NCI-H524 treated with DMSO at 0.1 percent for 48 hours (cell line): ENCODE measurements at places on chromosomes 16 and 17.

DNA sequence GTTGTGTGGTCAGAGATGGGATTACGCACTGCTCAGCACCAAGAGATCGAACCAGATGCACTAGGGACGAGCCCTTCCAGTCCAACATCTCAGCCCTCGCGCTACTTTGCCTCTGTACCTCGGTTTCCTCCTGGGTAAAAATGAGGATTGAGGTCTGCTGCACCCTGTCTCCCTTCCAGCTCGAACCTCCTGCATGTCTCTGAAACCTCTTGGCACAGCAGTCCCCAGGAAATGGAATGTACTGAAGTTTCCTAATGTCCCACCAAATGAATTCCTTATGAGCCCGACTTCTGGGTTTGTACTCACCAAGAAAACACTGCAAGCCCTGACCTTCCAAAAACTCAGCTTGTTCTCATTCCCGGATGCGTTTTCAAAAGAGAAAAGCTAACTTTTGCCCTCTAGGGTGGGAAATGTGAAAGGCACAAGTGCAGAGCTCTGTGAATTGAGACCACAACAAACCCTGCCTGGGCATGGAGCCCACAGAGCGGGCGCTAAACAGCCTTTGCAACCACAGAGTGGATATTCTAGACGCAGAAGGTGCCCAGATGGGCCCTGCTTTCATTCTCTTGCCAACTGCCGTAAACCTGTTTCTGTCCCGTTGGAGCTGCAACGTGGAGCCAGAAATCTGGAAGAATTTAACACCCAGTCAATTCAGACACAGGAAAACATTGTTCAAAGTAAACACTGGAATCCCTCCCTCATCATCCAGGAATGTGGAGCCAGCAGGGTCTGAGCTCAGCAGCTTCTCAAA lies 10.3 kb downstream of the CDRT4 start:
- no peak for DNase-seq

DNA sequence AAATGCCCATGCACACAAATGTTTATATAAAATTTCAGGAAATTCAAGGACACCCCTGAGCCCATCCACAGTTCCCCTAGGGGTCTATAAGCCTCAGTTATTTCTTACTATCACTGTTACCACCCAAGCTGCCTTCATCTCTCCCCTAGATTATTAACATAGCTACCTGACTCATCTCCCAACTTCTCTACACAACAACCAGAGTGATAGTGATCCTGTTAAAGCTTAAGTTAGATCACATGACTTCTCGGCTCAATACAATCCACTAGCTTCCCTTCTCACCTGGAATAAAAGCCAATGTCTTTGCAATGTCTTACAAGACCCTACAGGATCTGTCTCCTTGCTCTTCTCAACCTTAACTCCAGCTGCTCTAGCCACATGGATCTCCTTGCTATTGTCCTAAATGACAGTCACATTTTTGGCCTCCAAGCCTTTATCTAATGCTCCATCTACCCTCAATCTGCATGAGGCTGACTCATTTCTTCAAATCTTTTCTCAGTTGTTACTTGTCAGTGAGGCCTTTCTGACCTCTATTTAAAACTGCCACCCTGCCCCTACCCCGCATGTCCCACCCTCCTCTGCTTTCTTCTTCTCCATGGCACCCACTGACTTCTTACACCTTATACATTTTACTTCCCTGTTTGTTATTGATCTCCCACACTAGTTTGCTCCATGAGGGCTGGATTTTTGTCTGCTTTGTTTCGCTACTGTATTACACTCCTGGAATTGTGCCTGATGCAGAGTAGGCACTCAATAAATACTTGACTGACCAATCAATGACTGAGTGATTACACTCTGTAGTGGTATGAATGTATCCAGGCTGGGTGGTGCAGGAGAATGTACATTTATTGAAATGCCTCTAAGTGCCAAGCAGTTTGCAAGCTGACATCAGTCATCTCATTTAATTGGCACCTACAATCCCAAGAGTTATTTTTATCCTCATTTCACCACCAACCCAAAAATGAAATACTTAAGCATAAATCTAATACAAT lies 5.2 kb upstream of the LIG3 start:
- DNase-seq = no peak

DNA sequence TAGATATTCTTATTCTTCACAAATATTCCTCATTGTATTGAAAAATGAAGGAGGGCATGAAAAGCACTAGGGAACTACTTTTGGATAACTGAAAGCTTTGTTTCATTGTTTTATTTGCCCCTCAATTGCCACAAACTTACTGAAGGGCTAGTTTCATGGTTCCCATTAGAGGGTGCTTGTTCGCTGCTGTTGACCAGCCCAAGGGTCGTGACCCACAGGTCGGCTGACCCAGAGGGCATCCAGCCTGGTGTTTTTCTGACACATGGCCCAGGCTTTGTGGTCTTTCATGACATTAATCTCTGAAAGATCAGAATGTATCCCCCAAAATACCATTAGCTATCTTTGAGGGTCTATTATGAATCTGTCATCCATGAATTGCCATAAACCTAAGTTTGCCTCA lies 30.0 kb downstream of the DGKE start:
- DNase-seq = no peak

- DNase-seq = no peak
These were observed 204.3 kb downstream of the RAB11FIP4 start for GRCh38 chr17:31595666-31596381.

GRCh38 chr17:67157732-67158639 lies 87.0 kb downstream of the HELZ start:
- DNase-seq = peak; percentile 37

DNA sequence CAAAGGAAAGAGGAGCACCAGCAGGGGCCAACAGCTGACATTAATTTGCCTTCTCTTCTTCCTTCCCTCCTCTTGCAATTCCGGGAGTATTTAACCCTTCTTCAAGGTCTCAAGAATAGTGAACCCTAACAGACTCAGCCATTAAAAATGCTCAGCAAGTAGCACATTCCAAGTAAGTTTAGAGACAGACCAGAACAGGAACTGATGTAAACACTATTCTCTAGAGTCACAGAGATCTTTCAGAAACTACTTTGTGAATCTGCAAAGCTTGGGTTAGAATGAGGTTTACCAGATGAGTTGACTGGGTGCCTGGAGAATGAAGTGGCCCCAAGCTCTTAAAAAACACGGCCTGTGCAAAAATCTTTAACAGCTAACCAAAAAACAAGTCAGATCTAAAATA lies 50.9 kb downstream of the TEX2 start:
- DNase-seq = no peak

- peak; percentile 42 for DNase-seq
These were observed 2.8 kb downstream of the PLCD3 start for GRCh38 chr17:45129426-45129939.

- no peak for DNase-seq
These were observed 238.2 kb downstream of the KCNJ2 start for GRCh38 chr17:70407506-70407905.

DNA sequence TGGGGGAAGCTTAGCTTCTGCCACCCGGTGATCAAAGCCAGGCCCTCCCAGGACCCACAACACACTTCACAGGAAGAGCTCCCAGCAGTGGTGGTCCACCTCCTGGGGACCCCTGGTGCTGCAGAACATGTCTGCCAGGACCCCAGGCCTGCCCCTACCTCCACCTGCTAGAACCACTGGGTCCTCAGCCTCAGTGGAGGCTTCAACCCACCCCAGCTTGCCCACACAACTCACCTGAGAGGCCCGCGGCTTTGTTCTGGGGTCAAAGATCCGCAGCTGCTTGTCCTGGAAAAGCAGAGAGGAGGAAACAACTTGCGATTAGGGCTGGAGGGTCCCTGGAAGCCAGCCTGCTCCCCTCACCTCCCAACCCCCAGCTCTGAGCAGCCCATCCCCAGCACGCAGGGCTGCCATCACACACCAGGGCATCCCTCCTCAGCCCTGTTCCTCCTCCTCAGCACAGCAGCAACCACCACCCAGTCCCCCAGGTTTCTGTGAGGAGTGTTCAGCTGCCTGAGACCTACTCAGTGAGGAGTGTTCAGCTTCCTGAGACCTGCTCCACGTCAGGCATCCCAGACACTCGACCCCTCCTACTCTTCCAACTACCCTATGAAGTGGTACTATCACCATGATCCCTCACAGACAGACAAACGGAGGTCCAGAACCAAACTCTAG lies 21.2 kb downstream of the CORO7 start:
- no peak for DNase-seq

DNA sequence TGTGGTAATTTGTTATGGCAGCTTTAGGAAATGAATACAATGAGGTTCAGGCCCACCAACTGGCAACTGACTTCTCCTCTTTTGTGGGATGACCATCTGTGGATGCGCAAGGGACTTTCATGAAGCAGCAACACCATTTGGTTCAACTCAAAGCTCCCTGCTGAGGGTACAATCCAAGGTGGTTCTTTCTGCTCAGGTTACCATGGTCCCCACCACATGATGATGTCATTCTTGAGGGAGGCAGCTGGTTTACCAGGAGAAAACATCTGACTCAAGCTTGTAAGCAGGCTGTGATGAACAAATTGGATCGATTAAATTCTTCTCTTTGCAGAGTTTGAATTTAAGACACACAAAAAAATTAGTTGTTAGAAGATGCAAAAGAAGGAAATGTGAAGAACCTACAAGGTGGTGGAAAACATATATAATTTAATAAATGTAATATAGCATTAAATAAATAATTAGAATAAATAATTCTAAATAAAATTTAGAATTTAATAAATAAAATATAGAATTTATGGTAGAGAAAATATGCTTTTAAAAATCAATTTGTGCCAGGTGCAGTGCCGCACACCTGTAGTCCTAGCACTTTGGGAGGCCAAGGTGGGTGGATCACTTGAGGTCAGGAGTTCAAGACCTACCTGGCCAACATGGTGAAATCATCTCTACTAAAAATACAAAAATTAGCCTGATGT lies 67.6 kb upstream of the ANKFN1 start:
- DNase-seq = no peak

- peak; percentile 70 for DNase-seq
These were observed 15.0 kb downstream of the CD300E start for GRCh38 chr17:74608511-74608910.

DNA sequence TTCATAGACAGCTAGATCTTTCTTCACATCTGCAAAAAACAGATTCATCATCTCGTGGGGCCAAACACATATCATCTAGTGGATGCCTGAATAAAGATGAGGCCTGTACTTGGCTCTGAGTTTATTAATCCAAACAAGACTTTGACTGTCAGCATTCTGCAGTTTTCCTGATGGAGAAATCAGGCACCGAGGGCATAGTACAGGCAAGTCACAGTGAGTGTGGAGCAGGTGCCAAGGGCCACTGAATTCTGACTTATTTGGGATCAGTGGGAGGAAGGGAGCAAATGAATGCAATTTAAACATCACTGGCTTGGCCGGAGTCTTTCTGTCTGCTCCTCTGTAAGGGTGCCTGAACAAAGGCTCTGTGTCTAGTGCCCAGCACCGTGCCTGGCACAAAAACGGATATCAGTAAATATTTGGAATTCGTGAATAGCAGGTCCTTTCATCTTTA lies 975 bp downstream of the CFAP20 start:
- DNase-seq = no peak

GRCh38 chr17:82753201-82753464 lies 1.3 kb downstream of the TBCD start:
- DNase-seq = no peak
